Pancreas (tissue), 10 donors: ENCODE measurements at places on chromosomes 1 and 21. TPM values are rescaled to one million over a fixed set of nuclear protein-coding genes. Genes with fewer than 3 reads are reported as not detected.

DNA sequence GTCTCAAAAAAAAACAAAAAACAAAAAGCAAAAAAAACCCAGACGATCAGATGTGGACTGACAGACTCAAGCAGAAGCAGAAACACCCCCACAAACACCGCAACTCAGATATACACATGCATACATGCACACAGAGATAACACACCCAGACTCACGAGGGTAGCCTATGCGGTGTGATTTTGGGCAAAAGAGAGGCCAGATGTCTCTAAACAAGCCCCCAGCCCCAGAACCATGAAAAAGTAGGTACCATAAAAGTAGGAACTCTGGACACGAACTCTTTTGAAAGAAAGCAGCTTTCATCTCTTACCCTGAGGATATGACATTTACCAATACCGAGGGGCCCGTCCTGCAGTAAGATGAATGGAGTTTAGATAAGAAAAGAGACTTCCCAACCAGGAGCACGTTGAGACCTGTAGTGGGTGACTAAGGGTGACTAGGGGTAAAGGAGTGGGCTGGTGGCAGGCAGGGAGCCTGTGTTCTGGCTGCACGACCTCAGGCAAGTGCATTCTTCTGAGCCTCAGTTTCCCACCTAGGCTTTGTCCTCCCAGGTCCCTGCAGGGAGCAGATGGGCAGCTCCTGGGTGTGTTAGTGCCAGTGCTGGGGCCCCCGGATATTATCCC lies 1.5 kb upstream of the TINAGL1 start:
- DNase-seq: no peak

DNA sequence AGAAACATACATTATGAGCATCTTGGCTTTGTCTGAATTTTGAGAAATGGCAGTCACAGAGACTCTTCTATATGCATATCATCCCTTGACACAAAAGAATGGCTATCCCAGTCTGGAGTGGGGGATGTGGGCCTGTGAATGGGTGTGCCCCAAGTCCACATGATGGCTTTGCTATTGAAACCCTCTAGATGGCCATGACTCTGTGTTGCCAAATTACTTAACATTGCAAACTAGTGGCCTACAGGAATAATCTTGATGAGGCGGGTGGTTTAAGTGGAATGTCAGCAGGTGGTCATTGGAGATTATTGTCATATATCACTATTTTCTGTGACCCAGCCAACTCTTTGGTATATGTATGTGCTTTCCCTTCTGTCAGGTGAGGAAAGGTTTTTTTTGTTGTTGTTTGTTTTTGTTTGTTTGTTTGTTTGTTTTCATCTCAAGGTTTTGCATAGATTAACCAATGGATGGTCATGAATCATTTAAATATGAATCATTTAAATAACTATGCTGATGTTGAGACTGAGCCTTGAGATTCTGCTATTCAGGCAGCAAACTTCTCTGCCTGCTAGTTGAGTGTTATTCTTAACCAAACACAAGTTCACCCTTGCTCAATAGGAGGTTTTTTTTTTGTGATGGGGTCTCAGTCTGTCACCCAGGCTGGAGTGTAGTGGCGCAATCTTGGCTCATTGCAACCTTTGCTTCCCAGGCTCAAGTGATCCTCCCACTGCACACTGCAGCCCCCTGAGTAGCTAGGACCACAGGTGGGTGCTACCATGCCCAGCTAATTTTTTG lies 103.0 kb downstream of the NOS1AP start:
- no peak for DNase-seq

DNA sequence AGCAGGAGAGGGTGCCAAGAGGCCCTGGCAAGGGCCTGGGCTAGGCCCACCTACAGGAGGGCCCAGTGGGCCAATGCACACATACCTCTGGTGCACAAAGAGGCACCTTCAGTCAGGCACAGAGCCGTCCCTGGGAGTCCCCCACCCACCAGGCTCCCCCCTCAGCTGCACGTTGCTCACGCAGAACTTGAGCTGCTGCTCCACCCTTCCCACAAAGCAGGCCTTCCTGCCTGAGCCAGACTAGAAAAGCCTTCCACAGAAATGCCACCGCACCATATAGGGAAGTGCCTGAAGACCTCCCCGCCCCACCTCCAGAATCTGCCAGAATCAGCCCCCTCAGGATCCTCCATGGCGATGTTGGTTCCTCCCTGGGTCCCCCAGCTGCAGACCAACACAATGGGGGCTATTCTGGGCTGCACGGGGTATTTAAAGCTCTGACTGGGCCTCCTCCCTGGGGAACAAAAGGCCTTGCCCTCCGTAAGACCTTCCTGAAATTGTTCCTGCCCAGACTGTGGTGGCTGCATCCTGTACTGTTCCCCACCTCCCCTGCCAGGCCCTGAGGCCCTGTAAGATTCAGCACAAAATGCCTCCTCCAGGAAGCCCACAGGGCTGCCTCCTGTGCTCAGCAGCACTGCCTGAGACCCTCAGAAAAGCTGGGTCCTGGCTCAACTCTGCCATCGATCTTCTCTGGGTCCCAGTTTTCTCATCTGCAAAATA lies 27.2 kb downstream of the HSPG2 start:
- DNase-seq: no peak

DNA sequence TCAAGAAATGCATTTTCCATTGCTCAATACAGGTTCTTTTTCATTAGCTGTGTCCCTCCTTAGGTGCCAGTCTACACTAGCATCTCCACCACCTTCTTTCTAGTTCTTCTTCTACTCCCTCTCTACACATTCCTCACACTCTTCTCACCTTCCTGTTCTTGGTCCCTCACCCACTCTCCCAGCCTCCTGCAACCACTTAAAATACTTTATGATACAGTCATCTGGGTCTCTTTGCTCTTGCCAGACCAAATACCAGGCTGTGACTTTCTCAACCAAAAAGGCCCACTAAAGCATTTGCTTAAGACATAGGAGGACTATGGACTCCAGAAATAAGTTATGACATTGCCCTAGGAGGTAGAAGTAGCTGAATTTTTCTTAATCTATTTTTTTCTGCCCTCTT lies 35.1 kb downstream of the PIGM start:
- DNase-seq: no peak

DNA sequence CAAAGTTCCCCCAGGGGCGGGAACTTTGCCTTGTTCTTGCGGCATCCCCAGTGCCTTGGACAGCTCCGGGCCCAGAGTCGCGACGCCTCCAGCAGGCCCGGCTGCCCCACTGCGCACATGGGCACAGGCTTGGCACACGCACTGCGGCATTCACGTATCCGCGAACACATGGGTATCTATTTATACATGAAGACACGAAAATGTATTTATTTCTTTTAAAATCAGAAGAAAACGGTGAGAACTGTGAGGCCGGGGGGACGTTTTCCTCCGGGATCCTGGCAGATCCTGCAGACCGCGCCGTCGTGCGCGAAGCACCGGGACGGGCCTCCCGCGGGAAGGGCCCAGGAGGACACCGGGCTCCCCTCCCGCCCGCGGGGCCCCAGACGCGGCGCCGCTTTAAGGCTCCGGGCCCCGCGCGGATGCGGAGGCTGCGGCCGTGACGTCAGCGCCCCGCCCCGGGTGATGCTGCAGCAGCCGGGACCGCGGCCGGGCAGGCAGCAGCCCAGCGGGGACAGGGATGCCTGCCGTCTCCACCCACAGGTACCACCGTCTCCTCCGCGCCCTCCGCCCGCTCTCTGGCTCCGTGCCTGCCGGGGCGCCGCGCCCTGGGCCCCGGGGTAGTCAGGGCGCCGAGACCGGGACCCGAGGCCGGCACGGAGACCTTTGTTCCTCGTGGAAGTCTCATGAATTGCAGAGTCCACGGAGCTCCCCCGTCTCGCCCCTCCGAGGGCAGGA lies at the start of gene SLC45A1:
Gene SLC45A1 (plus strand): TSS at position 468 of the 735 bp plus-strand sequence. CDS start 6,216 bp downstream, outside the sequence.
- peak; percentile 73 for DNase-seq

DNA sequence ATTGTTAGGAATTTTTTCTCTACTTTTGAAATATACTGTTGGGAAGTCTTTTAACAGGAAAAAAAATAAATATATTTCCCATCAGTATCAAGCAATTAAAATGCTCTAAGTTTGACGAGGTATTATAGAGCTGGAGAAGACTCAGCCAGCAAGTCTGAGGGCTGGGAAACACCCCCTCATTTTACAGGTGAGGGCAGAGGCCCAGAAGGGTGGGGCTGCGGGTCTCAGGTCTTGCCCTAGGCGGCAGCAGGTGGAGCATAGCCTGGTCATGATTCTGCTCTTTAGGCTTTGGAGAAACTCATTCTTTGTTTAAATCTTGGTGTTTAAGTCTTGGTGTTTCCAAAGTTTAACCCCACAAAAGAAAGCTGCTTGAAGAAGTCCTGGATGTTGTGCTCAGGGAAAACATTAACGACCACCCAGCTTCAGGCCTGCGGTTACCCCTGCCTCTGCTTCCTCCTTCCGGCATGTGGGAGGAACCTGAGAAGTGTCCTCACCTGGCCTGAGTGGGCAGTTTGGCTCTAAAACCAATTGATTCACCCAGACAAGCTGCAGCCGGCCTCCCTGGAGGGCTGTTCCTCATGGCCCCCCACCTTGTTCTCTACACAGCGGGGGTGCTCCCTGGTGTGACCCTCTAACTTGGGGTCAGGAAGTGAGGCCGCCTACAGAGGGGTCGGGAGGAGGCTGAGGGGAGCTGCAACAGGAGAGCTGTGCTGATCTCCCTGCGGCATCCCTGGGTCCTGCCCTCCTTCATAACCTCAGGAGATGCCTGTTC lies 41.7 kb downstream of the OLFML2B start:
- DNase-seq: no peak

DNA sequence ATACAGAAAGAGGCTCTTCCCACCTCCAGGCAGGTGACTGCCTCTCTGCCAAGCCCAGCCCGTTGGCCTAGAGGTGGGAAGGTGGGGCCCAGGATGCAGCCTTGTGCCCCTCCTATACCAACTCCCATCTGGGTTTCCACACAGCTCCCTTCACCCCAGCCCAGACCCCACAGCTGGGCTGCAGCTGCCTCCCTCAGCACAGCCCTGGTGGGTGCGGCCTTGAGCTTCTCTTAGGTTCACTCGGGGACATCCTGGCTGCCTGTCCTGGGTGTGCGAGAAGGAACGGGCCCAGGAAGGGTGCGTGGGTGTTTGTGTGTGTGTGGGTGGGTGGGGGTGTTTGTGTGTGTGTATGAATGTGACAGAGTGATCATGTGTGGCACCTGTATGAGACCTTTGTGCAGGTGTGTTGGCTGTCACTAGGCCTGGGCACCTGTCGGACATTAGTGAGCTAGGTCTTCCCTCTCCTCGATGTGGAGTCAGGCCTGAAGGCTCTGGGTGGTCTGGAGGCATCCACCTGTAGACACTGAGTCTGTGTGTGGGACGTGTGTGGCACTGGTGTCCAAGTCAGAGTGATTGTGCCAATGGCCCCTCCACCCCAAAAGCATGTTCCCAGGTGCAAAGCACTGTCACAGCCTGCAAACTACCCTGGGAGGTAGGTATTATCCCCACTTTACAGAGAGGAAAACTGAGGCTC lies 30.7 kb downstream of the FOXO6 start:
- DNase-seq: no peak

DNA sequence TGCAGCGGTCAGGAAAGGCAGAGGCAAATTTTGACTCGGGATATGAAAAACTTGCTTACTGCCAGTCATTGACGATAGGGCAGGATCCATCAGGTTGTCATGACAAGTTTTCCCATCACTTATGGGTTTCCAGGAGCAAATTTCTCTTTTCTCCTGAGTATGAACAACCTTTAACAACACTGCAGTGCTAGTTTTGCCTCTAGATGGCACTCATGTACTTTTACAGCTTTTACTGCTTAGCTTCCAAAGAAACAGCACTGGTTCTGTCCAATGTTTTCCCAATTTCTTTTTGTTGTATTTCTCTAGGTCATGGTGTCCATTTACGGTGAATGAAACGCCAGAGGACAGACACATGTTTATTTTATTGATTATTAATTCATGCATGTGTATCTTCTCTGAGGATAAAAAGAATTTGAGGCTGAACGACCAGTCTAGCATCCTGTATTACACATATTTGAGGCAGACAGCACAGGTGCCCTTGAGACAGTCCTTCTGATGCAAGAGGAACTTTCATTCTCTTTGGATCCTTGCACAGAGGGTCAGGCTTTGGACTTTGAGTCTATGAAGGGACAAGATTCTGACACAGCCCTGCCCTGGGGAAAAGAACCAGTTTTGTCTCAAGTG lies 112.3 kb upstream of the TRABD2B start:
- DNase-seq: no peak

- no peak for DNase-seq
Measured at GRCh38 chr21:36282568-36283230, 37.3 kb upstream of the MORC3 start.

DNA sequence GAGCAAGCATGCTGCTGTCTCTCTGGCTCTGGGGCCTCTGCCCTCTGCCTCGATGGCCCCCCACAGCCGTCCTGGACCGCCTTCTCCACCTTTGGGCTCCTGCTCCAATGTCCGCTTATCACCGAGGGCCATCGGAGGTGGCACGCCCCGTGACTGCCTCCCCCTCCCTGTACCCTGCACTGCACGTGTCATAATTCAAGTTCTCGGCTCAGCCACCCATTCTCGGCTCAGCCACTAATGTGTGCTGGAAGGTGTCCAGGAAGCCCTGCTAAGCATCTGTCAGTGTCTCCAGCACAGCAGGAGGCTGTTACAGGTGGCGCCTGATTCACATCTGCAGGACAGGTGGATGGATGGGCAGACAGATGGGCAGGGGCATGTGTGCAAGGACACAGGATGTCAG lies 45.5 kb downstream of the TP73 start:
- no peak for DNase-seq

DNA sequence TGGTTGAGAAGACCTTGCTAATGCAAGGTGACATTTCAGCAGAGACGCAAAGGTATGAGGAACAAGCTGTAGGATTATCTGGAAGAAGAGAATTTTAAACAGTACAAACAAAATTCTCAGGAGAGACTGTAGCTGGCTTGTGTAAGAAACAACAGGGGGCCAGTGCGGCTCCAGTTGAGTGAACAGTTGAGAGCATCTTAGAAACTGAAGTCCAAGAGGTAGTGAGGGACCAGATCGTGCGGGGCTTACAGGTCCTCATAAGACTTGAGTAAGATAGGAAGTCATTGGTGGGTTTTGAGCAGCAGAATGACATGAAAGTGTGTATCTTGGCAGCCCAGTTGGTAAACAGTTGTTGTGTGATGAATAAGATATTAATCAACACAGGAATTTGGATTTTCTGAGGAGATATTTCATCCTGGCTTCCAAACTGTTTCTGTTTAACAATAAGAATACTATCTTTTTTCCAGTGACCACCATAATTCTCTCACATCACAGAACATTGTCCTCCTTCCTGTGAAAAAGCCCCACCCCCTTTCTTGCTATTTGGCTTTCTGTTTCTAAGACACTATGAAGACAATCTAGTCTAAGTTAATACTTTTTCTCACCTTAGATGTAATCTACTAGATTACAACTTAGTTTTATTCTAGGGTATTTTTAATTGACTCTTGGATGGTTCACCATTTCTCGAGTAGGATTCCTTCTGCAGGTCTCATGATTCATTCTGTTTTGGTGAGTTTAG lies 62.4 kb downstream of the SASS6 start:
- no peak for DNase-seq

Gene ARHGEF11
- 21.0 TPM for total RNA-seq

Gene RHBG
- 0.28 TPM for total RNA-seq
